ENCODE measurements at places on chromosomes 4 and X. TPM values are rescaled to one million over a fixed set of nuclear protein-coding genes. Genes with fewer than 3 reads are reported as not detected.

- DNase-seq, result no peak
- H3K4me3 ChIP-seq, result no peak overlapping the region
- H3K27ac ChIP-seq, result no peak overlapping the region
- no peaks in the 10 kb centered on the region for H3K4me1 ChIP-seq
- H3K27me3 ChIP-seq, result no peaks in the 10 kb centered on the region
- no peaks in the 10 kb centered on the region for H3K36me3 ChIP-seq
These were observed 67.8 kb downstream of the GATB start for GRCh38 chr4:151692821-151693673.

- H3K4me1 ChIP-seq, result no peaks in the 10 kb centered on the region
- no peaks in the 10 kb centered on the region for H3K27me3 ChIP-seq
- no peaks in the 10 kb centered on the region for H3K36me3 ChIP-seq
- DNase-seq, result no peak
- no peak overlapping the region for H3K4me3 ChIP-seq
These were observed 192.8 kb downstream of the BCOR start for GRCh38 chrX:39904816-39905537.

- H3K27me3 ChIP-seq, result no peaks in the 10 kb centered on the region
- H3K4me3 ChIP-seq, result no peak overlapping the region
- DNase-seq, result no peak
- no peaks in the 10 kb centered on the region for H3K36me3 ChIP-seq
- no peak overlapping the region for H3K27ac ChIP-seq
These were observed 31.8 kb downstream of the RAP2C start for GRCh38 chrX:132187451-132187850.

DNA sequence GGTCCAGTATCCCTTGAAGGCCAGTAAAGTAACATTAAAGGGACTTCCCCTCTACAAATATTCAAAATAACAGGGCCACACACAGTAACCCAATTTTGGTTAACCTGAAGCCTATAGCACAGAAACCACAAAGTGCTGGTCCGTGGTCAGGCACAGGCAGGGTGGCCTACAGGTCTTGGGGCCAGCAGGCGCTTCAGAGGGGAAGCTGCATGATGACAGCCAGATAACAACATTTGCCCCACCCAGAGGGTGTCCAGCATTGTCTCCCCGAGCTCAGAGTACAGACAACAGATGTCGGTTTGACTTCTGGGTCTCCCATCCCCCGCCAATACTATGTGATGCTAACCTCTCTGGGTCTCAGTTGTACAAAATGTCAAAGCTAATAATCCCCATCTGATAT is 51.1 kb downstream of the SH3KBP1 start:
- no peaks in the 10 kb centered on the region for H3K36me3 ChIP-seq
- no peak overlapping the region for H3K4me3 ChIP-seq
- H3K27ac ChIP-seq, result no peak overlapping the region
- DNase-seq, result no peak
- H3K4me1 ChIP-seq, result no peaks in the 10 kb centered on the region

DNA sequence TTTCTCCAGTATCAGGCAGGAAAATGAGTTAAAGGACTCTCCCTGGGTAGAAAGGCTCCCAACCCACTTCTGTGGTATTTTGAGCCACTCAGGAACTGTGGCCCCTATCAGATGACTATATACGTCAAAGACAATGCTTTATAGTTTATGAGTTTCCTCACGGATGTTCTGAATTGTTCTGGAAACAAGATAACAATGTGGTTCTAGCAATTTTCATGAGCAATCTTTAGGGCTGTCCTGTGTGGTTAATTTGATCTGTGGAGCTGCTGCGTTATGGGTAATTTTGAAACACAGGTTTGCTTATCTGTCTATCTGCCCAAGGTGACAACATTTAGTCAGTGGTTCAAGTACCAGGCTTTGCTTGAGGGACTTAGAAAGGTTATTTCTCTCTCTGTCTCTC is 46.7 kb upstream of the IL2 start:
- no peaks in the 10 kb centered on the region for H3K4me1 ChIP-seq
- no peak overlapping the region for H3K27ac ChIP-seq

GRCh38 chr4:120683897-120684540 is 238.5 kb downstream of the PRDM5 start:
- no peaks in the 10 kb centered on the region for H3K27me3 ChIP-seq
- H3K4me1 ChIP-seq, result no peaks in the 10 kb centered on the region
- no peaks in the 10 kb centered on the region for H3K36me3 ChIP-seq
- no peak overlapping the region for H3K27ac ChIP-seq
- DNase-seq, result no peak

DNA sequence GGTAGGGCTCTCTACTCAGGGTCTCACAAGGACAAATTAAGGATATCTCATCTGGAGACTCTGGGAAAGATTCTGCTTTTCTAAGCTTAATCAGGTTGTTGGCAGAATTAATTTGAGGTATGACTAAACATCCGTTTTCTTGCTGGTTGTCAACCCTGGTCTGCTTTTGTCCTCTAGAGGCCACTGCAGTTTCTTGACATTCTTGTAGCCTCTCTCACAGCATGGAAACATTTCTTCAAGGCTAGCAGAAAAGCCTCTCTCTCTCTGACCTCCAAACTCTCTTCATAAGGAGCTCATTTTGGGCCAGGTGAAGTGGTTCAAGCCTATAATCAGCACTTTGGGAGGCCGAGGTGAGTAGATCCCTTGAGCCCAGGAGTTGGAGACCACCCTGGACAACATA is 749.5 kb upstream of the PCDH7 start:
- no peaks in the 10 kb centered on the region for H3K4me1 ChIP-seq
- no peak overlapping the region for H3K27ac ChIP-seq

DNA sequence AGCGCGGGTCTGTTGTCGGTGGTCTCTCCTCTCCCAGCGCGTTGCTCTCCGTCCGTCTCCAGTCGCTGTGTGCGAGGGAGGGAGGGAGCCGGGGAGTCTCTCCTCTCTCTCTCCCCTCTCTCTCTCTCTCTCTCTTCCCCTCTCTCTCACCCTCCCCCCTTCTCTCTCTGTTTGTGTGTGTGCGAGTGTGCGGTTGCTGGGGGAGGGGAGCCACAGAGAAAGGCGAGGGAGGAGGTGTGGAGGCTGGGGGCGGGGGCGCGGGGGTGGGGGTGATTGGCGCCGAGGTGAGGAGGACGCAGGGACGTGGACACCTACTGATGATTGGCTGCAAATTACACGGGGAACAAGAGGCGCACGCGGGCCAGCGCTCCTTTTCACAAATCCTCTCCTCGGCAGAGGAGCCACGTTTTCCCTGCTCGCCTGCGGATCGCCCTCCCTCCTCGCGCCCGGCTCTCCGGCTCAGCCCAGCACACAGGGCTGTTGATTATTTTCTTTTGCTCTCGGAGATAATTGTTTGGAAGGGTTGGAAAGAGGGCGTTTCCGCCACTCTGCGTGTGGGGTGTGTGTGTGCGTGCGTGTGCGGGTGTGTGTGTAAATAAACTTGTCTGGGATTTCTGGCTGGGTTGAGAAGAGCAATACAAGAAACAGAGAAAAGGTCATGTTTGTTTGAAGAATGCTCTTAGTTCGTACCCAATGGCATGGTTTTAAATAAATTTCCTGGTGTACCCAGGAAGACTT is at the start of gene CXXC4:
CXXC4 (minus strand) TSS at position 73 of the 738 bp plus-strand sequence. CDS start 3,092 bp downstream, outside the sequence.
- H3K4me1 ChIP-seq, result no peaks in the 10 kb centered on the region
- DNase-seq, result peak; percentile 16
- H3K4me3 ChIP-seq, result peak within 1 kb of the TSS; percentile 53
- no peaks in the 10 kb centered on the region for H3K27me3 ChIP-seq
- H3K36me3 ChIP-seq, result no peaks in the 10 kb centered on the region

- no peaks in the 10 kb centered on the region for H3K36me3 ChIP-seq
These were observed 13.5 kb downstream of the PRKX start for GRCh38 chrX:3699821-3700381.

DNA sequence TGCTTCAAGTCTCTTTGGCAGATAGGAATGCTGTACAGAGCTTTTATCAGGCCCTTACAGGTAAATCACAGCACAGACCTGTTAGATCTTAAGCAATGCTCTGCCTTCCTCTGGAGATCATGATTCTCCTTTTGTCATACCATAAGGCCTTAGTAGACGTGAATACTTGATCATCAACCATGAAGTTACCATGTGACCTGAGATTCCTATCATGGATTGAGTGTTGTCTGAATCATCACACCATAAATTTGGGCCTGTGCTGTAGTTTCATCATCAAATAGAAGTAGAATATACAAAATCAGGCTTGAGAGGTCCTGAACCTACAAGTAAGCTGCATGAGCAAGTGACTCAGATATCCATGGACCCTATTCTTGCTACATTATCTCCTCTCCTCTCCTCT is 466.8 kb upstream of the INTU start:
- DNase-seq, result no peak
- no peaks in the 10 kb centered on the region for H3K36me3 ChIP-seq
- no peak overlapping the region for H3K4me3 ChIP-seq
- no peak overlapping the region for H3K27ac ChIP-seq

GRCh38 chr4:147336252-147336651 is 144.6 kb upstream of the EDNRA start:
- no peak overlapping the region for H3K4me3 ChIP-seq
- no peaks in the 10 kb centered on the region for H3K4me1 ChIP-seq
- H3K27me3 ChIP-seq, result no peaks in the 10 kb centered on the region
- H3K36me3 ChIP-seq, result no peaks in the 10 kb centered on the region
- no peak for DNase-seq
- H3K27ac ChIP-seq, result no peak overlapping the region

DNA sequence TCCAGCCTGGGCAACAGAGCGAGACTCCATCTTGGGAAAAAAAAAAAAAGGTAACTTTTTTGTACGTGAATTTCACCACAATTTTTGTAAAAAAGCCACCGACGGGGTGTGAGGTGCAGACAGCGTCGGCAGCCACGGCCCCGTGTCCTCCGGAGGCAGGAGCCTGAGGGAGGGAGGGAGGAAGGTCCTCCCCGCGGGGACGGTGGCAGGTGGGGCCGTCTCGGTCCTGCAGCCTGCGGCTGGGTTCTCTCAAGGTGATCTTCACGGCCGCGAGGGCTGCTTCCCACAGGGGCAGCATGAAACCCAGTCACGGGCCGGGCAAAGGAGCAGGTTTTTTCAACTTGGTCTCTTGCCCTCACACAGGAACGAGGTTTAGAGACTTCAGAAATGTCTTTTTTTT is 14.0 kb downstream of the PLCXD1 start:
- DNase-seq, result no peak
- H3K4me3 ChIP-seq, result no peak overlapping the region
- H3K36me3 ChIP-seq, result no peaks in the 10 kb centered on the region
- H3K27me3 ChIP-seq, result no peaks in the 10 kb centered on the region
- no peaks in the 10 kb centered on the region for H3K4me1 ChIP-seq

- no peak for DNase-seq
- H3K27me3 ChIP-seq, result no peaks in the 10 kb centered on the region
- no peaks in the 10 kb centered on the region for H3K4me1 ChIP-seq
- H3K27ac ChIP-seq, result no peak overlapping the region
- no peaks in the 10 kb centered on the region for H3K36me3 ChIP-seq
- no peak overlapping the region for H3K4me3 ChIP-seq
These were observed 88.5 kb downstream of the DCUN1D4 start for GRCh38 chr4:51931461-51931860.

DNA sequence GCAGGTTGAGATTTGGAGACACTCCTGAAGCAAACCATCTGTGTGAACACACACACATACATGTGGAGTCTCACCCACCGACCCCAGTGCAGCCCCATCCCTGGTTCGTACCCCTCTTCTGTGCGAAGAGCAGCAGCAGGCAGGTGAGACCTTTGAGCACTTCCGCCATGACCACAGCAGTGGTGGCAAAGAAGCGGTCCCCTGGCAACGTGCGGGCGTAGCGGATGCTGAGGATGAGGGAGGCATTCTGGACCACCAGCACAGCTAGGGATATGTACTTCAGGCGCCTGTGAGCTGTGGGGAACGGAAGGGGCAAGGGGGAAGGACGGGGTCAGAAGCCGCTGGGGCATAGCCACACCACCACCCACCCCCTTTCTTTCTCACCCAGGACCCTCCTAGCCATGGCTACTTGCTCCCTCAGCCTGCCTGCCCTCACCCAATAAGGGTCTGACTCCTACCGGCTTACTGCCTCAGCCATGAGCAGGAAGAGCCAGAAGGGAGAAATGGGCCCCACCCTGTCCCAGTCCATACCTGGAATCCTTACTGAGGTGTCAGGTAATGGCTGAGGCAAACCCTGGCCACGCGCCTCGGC is 1.6 kb downstream of the SLC35A2 start:
- no peak for DNase-seq
- no peaks in the 10 kb centered on the region for H3K27me3 ChIP-seq
- no peak overlapping the region for H3K4me3 ChIP-seq
- no peaks in the 10 kb centered on the region for H3K36me3 ChIP-seq
- H3K27ac ChIP-seq, result no peak overlapping the region

- DNase-seq, result no peak
- H3K4me3 ChIP-seq, result no peak overlapping the region
- no peaks in the 10 kb centered on the region for H3K27me3 ChIP-seq
- H3K36me3 ChIP-seq, result no peaks in the 10 kb centered on the region
These were observed 765 bp upstream of the SULT1E1 start for GRCh38 chr4:69860521-69861298.

GRCh38 chrX:136745215-136746173 is 35.2 kb downstream of the ARHGEF6 start:
- no peaks in the 10 kb centered on the region for H3K4me1 ChIP-seq
- peak overlapping the region; percentile 22 for H3K27ac ChIP-seq
- no peak overlapping the region for H3K4me3 ChIP-seq
- H3K27me3 ChIP-seq, result no peaks in the 10 kb centered on the region

- no peak overlapping the region for H3K27ac ChIP-seq
- H3K4me1 ChIP-seq, result no peaks in the 10 kb centered on the region
- H3K4me3 ChIP-seq, result no peak overlapping the region
- H3K36me3 ChIP-seq, result no peaks in the 10 kb centered on the region
These were observed 34.5 kb upstream of the PLA2G12A start for GRCh38 chr4:109764376-109764775.

- no peak overlapping the region for H3K27ac ChIP-seq
- no peak overlapping the region for H3K4me3 ChIP-seq
- H3K36me3 ChIP-seq, result no peaks in the 10 kb centered on the region
- DNase-seq, result no peak
These were observed 13.0 kb upstream of the SMIM20 start for GRCh38 chr4:25901030-25901430.

DNA sequence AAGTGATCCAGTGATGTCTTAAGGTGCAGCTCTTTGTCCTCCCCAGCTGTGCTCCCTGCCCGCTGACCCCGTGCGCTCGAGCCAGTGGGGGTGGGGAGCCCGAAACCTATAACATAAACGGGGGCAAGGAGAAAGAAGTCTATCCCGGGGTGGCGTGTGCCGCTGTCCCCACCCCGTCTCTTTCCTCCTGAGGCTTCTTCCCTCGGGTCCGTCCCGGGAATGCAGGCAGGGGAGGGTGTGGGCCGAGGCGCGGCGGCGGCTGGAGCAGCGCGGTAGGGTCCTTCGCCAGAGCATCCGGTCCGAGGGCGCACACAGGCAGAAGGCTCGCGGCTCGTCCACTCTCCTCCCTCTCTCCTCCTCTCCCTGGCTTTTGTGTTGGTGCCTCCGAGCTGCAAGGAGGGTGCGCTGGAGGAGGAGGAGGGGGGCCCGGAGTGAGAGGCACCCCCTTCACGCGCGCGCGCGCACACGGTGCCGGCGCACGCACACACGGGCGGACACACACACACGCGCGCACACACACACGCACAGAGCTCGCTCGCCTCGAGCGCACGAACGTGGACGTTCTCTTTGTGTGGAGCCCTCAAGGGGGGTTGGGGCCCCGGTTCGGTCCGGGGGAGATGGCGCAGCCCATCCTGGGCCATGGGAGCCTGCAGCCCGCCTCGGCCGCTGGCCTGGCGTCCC is at the start of gene RAB33A:
RAB33A (plus strand) TSS at position 517 of the 681 bp plus-strand sequence; CDS start at position 618, 101 bp downstream.
- H3K27ac ChIP-seq, result peak within 1 kb of the TSS; percentile 77
- peak within 1 kb of the TSS; percentile 51 for H3K4me3 ChIP-seq
- H3K27me3 ChIP-seq, result no peaks in the 10 kb centered on the region
- DNase-seq, result peak; percentile 45

The CLCN4 gene
- total RNA-seq, result 1.7 TPM

The DCAF8L2 gene
- not detected for total RNA-seq

The SHOX gene
- total RNA-seq, result not detected

The MAGEB1 gene
- not detected for total RNA-seq

The XAGE2 gene
- not detected for total RNA-seq

The SPATA18 gene
- 4.6 TPM for total RNA-seq

Measured in Peyer's patch (tissue), 4 donors.